ENCODE measurements at places on chromosomes 16 and 17.
A peak's percentile ranks its signal among the peaks of the same experiment; 100 is the strongest.

- DNase-seq = peak; percentile 15
Measured at GRCh38 chr16:3472878-3473595, 22.3 kb downstream of the C16orf90 start.

DNA sequence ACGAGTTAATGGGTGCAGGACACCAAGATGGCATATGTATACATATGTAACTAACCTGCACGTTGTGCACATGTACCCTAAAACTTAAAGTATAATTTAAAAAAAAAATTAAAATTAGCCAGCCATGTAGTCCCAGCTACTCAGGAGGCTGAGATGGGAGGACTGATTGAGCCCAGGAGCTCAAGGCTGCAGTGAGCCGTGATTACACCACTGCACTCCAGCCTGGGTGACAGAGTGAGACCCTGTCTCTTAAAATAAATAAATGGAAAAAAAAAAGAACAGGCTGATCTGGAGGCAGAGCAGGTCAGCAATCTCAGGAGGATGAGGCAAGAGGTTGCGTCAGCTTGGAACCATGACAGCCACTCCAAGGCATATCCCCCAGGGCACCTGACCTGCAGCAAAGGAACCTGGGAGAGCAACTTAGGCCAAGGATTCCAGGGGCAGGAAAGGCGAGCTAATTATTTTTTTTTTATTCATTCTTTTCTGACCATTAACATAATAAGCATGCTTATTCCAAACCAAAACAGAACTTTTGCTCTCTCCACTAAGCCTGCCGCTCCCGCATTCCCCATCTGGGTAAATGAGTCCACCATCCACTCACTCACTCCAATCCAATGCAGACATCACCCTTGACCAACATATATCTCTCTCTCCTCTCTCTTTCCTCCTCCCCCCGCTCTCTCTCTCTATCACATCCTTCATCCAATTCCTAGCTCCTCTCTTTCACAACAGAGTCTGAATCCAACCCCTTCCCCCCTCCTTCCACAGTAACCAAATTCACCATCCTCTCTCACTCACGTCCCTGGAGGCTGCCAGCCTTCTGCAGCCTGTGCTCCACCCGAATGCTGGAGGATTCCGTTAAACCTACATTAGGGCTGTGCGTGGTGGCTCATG, 47.7 kb downstream of the TK2 start:
- DNase-seq = peak; percentile 79

- DNase-seq = no peak
Measured at GRCh38 chr17:29114141-29114540, 66.1 kb downstream of the MYO18A start.

DNA sequence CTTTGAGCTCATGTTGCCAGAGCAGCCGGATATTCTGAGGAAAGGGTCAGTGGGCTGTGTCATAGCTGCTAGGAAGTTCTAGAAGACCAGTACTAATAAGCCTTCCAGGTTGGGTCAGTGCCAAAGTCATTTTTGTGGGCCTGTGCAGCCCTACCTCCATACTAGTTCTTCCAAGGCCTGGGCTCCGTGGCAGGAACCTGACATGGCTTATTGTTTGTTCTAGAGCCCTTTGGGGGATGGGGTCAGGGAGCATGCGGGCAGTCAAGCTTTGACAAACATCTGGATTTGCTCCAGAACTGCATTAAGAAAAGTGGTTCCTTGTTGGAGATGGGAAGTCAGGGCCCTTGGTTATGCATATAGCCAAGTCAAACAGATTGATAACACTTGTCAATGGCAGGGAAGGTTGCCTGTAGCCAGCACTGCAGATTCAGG, 7.6 kb downstream of the ALKBH5 start:
- peak; percentile 13 for DNase-seq

DNA sequence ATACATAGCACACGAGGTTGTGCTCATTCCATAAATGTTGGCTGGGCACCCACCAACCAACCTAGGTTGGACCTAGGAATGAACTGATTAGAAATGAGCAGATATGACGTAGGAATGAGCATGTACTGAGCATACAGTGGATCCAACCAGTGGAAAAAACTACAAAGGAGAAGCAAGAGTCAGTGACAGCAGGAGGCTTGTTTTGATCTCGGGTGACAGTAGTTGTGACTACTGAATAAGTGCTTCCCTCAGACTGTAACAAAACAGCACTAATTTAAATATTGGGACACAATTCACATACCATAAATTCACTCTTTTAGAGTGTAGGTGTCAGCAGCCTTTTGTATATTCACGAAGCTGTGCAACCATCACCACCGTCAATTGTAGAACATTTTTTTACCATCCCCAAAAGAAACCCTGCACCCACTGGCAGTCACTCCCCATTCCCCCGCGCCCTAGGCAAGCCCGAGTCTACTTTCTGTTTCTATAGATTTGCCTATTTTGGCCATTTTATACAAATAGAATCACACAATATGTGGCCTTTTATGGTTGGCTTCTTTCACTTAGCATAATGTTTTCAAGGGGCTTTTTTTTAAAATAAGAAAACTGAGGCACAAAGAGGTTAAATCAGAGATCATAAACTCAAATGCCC, 7.0 kb downstream of the VAC14 start:
- no peak for DNase-seq

DNA sequence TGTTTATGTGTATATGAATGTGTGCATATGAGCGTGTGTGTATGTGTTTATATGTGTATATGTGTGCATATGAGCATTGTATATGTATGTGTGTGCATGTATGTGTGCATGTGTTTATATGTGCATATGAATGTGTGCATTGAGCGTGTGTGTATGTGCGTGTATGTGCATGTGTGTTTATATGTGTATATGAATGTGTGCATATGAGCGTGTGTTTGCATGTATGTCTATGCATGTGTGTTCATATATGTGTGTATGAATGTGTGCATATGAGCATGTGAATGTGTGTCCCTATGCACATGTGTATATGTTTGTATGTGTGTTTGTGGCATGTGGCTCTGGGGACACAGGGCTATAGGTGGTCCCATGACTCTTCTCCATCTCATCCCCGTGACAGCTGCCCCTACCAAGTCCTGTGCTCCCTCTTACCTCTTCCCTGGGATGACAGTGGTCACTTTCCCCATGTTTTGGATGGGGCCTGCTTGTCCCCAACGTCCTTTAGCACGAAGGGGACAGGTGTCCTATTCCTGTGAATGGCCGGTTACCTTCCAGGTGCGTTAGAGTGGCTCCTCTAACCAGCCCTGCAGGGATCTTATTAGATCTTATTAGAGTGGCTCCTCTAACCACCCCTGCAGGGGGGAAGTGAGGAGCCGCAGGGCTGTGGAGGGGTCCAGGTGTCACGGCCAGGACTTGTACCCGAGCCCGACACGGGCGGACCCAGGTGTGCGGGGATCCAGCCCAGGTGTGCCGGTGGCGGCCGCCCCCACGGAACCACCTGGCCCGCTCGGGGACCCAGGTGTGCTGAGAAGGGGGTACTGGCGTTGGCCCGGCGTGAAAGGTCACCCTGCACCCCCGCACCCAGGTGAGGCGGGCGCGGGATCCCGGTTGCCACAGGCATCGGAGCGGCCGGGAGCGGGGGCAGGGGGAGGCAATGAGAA, 105.6 kb downstream of the SEC14L1 start:
- no peak for DNase-seq

- DNase-seq = no peak
Measured at GRCh38 chr17:9120471-9120870, 99.2 kb downstream of the NTN1 start.

DNA sequence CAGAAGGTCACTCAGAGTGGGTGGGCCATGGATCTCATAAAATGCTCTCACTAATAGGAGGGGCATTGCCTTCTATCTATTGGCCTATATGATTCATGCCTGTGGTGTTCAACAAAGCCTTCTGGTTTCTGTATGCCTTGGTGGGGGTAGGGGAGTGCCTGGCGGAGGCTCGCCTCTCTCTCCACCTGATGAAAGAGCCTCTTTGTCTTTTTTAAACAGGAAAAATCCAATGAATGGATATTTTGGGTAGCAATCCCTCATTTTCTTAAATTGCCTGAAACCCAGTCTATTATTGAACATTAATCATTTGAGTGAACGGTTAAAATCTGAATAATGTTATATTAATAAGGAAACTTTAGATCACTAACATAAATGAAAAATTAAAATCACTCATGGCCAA, 90.6 kb downstream of the TOX3 start:
- DNase-seq = no peak

DNA sequence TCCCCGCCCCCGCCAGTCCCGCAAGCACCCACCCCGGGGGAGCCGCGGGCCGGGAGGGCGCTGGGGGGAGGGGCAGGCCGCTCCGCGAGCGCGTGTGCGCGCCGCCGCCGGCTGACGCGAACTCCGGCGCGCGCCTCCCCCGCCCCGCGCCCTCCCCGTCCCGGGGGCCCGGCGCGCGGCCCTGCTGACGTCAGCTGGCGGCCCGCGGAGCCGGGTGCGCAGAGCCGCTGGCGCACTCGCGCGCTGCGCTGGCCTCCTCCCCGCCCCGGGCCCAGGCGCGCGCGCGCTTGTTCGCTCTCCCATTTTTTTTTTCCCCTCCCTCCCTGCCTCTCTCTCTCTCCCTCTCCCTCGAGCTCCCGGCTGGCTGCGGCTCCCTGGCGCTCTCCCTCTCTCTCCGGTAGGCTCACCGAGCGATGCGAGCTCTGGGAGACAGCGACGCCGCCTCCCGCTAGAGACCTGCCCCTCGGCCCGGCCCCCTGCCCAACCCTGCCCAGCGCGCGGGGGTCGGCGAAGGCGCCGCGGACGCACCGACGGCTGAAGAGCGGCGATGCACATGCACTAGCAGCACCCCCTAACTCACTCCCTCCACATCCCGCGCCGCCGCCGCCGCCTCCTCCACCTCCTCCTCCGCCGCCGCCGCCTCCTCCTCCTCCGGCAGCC, at the start of gene GNAO1:
Gene GNAO1, plus strand, starts transcription at position 334 of the 660 bp plus-strand sequence. CDS start 747 bp downstream, outside the sequence.
- DNase-seq = peak; percentile 81

DNA sequence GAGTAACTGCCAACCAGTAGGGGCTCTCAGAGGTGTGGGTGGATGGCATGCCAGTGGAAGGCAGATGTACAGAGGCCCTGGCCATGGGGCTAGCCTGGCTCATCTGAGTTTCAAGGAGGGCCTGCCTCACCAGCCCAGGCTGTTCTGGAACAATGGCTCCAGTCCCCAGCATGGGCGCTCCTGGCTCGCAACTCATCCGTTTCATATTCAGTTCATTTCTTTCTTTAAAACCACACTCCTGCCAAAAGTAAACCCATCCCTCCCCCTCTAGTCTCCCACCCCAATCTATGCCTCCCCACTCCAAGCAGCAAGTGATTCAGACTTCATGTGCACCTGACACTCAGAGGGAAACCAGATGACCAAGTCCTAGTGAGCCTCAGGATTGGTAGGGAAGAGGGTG, 2.4 kb downstream of the CCL13 start:
- no peak for DNase-seq

DNA sequence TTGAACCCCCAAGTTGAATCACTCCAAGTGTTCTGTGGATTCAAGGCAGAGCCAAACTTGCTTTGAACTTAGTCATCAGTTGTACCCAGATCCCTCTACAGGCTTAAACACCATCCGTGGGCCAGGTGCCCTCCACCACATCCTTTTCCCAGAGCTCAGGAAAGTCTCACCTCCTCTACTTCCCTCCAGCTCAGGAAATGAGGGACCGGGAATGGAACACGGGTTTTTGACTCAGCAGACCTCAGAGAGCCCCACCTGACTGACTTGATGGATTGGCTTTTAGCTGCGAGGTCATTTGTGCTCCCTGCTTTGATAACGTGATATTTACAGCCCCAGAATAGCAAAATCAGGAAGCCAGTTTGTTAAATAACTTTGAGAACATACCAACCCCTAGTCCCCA, 20.1 kb downstream of the GID4 start:
- no peak for DNase-seq

DNA sequence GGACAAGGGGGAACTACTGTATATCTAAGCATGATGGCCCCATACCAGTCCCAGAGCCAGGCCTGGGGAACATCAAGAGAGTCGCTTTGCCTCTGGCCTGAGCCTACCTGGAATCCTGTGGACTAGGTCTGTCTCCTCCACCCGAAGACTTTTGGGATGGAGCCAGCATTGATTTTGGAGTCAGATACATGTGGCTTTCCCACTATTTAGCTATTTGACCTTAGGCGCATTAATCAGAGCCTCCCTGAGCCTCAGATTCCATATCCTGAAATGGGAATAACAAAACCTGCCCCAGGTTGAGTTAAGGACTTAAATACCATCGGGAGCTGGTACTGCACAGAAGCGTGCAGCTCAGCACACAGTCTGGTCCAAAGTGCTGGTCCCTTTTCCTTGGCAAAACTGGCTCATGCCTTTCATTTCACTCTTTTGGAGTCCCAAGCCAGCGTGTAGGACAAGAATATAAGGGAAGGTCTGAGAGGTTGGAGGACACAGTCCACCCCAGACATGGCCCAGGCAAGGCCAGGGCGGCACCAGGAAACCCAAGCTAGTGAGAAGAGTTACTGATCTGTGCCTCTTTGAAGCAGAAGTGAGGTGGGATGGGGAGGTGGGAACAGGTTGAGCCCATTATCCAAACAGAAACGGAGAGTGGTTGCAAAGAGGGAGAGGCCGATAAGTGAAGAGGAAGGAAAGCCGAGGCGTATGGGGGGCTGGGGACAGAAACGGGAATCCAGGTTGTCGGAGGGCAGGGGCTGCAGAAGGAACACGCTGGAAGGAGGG, 986 bp downstream of the FA2H start:
- no peak for DNase-seq

DNA sequence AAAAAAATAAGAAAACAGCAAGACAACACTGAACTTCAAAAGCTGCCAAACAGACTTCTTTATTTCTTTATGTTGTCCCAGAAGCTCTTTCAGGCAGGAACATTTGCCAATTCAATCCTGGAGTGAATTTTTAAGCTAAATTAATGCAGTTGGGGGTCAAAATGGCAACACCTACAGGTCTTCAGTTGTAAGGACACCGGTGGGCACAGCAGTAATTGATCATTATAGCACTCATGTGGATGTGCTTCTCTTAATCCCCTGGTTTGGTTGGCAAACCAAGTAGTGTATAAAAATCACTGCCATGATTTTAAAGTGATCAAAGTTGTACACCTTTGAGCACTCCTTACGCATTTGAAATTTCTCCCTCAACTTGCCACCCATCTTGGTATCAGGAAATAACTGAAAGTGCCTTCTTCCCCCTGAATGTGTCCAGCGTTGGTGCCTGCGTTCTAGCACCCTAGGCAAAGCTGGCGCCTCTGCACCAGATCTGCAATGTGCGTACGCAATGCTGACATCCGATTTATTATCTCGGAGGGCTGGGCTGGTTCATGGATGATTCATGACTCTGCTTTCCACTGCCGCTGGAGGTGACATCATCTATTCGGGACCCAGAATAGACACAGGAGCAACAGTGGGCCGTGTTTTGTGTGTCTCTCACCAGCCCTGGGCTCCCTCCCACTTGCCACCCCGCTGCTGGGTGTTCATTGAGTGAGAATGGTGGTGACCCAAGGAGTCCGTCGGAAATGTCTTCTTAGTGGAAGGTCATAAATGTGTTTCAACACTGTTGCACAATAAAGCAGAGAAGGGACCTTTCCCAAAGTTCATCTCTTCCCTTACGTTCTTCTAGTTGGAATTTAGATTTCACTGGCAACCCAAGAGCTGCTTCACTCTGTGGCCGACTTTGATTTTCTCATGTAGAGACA, 203.4 kb downstream of the CCDC182 start:
- DNase-seq = peak; percentile 43

GRCh38 chr17:13329421-13329820, 272.3 kb downstream of the HS3ST3A1 start:
- no peak for DNase-seq
